Testis (tissue), 5 donors: ENCODE measurements at places on chromosomes 3 and 15. TPM values are rescaled to one million over a fixed set of nuclear protein-coding genes. Genes with fewer than 3 reads are reported as not detected.

Gene LRTM1
- total RNA-seq: not detected

GRCh38 chr3:140546649-140547048 is 131.2 kb upstream of the TRIM42 start:
- no peak overlapping the region for H3K27ac ChIP-seq
- no peaks in the 10 kb centered on the region for H3K27me3 ChIP-seq
- DNase-seq: no peak

Gene RARB
- 0.99 TPM for total RNA-seq

GRCh38 chr3:31314258-31314657 is 218.5 kb upstream of the STT3B start:
- H3K27ac ChIP-seq: no peak overlapping the region
- H3K4me3 ChIP-seq: no peak overlapping the region
- no peak for DNase-seq
- H3K4me1 ChIP-seq: no peaks in the 10 kb centered on the region
- no peaks in the 10 kb centered on the region for H3K36me3 ChIP-seq
- no peaks in the 10 kb centered on the region for H3K27me3 ChIP-seq

GRCh38 chr3:114022145-114022802 is 34.1 kb downstream of the CCDC191 start:
- DNase-seq: no peak
- H3K27ac ChIP-seq: no peak overlapping the region
- H3K4me3 ChIP-seq: no peak overlapping the region
- H3K27me3 ChIP-seq: no peaks in the 10 kb centered on the region
- H3K36me3 ChIP-seq: no peaks in the 10 kb centered on the region
- no peaks in the 10 kb centered on the region for H3K4me1 ChIP-seq

- H3K36me3 ChIP-seq: no peaks in the 10 kb centered on the region
- H3K27ac ChIP-seq: no peak overlapping the region
- no peak overlapping the region for H3K4me3 ChIP-seq
- no peak for DNase-seq
- H3K27me3 ChIP-seq: no peaks in the 10 kb centered on the region
- H3K4me1 ChIP-seq: no peaks in the 10 kb centered on the region
Observed at GRCh38 chr15:84863565-84864443, 20.7 kb upstream of the SLC28A1 start.

Gene SLCO3A1
- total RNA-seq: 77.2 TPM

DNA sequence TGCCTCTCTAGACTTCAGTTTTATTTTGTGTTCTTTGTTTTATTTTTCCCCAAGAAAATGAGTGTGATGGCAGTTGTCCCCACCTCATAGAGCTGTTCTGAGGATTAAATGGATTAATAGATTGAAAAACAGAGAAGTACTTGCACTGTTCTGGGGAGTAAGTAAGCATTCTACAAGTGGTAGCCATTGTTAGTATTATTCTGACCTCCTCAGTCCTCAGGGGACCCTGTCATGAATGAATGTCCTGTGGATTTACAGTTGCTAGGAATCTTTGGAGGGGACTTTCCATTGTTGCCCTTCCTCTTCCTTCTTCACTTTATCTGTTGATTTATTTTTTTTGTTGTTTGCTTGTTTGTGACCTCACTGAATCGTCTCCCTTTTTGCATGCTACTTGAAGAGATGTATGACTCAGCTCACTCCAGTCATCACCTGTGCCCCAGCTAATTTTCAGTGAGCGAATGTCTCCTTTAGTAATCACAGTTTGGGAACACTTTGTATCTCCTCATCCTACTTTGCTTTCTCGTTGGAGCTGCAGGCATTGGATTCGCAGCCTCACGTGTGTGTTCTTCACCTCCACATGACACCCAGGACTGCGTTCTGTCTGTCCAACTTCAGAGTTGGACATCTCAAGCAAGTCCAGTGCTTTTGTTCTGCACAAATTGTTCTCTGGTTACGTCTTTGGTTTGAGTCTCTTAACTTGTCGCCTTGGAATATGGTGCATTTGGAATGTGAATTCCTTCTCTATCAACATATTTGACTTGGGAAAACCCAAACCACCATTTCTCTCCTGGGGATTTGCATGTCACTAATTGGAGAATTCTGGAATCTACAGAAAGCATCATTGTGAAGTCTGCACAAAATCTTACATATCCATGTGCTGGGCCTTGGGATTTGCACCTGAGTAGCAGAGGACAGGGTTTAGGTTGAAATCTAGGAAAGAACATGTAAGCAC is 54.5 kb downstream of the LRTM1 start:
- H3K27ac ChIP-seq: no peak overlapping the region
- no peaks in the 10 kb centered on the region for H3K36me3 ChIP-seq
- H3K4me1 ChIP-seq: no peaks in the 10 kb centered on the region
- DNase-seq: no peak
- H3K27me3 ChIP-seq: no peaks in the 10 kb centered on the region

DNA sequence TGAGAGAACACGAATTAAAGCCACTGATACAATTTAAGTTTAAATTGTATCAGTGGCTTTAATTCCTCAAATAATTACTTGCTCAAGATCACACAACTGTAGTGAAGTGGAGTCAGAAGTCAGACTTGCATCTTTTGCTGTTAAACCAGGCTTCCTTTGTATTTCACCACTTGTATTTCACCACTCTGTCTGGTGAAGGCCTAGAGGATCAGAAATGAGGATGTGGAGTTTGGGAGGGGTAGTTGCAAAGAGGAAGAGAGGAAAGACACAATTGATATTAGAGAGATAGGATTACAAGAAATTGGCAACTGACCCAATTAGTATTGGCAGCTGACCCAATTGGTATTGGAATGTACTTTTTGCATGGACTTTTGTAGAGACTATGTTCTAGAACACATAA is 288.1 kb upstream of the GPR149 start:
- H3K27ac ChIP-seq: no peak overlapping the region
- no peaks in the 10 kb centered on the region for H3K27me3 ChIP-seq
- H3K4me1 ChIP-seq: no peaks in the 10 kb centered on the region
- DNase-seq: no peak

Gene RAB11A
- total RNA-seq: 307 TPM

DNA sequence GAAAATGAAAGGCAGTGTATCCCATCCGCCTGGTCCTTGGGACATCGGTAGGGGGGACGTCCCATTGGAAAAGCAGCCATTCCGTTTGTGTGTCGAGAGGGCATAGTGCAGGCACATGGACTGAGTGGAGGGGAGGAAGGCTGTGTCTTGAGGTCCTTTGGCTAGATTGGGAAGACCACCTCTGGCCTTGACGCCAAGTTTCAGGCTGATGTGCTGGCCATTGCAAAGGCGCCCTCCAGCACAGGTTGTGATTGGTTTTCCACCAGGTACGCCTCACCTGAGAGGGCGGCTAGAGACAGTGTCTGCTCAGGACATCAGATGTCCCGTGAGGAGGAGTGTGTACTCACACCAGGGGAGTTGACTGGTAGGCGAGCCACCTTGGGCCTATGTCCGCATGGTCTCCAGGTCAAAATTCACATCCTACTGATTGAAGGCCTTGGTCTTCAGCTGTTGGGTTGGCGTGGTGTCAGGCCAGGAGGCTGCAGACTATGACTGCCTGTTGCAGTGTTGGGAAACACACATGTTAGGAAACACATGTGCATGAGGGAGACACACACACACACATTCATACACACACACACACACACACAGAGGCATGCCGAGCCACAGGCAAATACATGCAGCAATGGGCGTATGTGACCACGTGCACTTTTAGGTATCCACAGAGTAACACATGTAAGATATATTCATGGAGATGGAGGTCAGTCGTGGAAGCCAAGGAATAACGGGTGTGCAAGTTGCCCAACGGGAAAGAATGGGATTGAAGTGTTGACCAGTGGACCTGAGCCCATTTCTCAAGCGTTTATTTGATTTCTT is 98.4 kb downstream of the SNRPN start:
- H3K4me1 ChIP-seq: no peaks in the 10 kb centered on the region
- no peak overlapping the region for H3K4me3 ChIP-seq
- peak; percentile 3 for DNase-seq
- no peaks in the 10 kb centered on the region for H3K27me3 ChIP-seq
- no peaks in the 10 kb centered on the region for H3K36me3 ChIP-seq

DNA sequence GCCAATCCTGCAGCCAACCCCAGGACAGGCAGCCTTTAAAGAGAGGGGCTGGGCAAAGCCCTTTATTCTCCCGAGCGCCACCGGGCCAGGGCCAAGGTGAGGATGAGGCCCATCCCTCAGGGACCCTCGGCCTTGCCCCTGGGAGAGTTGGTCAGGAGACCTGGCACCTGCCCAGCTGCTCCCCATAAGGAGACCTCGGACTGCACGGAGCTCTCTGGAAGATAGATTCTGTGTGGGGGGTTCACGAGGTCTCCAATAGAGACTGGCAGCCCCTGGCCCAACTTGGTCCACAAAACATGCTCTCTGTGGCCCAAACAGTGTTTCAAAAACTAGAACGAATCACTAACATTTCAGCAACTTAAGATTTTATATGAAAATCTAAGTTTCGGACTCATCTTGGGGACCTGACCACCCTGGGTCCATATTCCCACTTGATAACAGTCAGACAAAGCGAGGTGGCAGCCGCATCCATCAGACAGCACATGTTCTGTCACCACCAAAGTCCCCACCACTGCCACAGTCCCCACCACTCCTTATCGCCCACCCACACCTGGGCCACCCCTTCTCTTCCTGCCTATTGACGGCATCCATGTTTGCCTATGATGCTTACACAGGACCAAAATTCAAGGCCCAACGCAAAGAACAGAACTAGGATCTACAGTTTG is 114.4 kb upstream of the RPL32 start:
- H3K27ac ChIP-seq: peak overlapping the region; percentile 30
- H3K4me3 ChIP-seq: no peak overlapping the region
- H3K36me3 ChIP-seq: no peaks in the 10 kb centered on the region
- H3K27me3 ChIP-seq: no peaks in the 10 kb centered on the region
- H3K4me1 ChIP-seq: peaks cover 42% of the 10 kb centered on the region

GRCh38 chr15:61736790-61737189 is 323.5 kb downstream of the VPS13C start:
- H3K4me3 ChIP-seq: no peak overlapping the region
- no peak for DNase-seq
- H3K27me3 ChIP-seq: no peaks in the 10 kb centered on the region

GRCh38 chr3:50574444-50574831 is 5.1 kb downstream of the HEMK1 start:
- peaks cover 9% of the 10 kb centered on the region for H3K4me1 ChIP-seq
- no peak overlapping the region for H3K4me3 ChIP-seq
- no peak overlapping the region for H3K27ac ChIP-seq
- no peak for DNase-seq

- H3K4me3 ChIP-seq: no peak overlapping the region
- no peaks in the 10 kb centered on the region for H3K27me3 ChIP-seq
- H3K4me1 ChIP-seq: no peaks in the 10 kb centered on the region
- DNase-seq: peak; percentile 45
Observed at GRCh38 chr15:20340931-20341661, 200.5 kb downstream of the GOLGA6L6 start.

Gene GOLGA8J
- 11.5 TPM for total RNA-seq

- no peaks in the 10 kb centered on the region for H3K36me3 ChIP-seq
- H3K4me3 ChIP-seq: no peak overlapping the region
- no peak for DNase-seq
- no peak overlapping the region for H3K27ac ChIP-seq
- no peaks in the 10 kb centered on the region for H3K4me1 ChIP-seq
Observed at GRCh38 chr15:87269566-87269965, 987.0 kb downstream of the NTRK3 start.
